ENCODE measurements at places on chromosomes 4 and X.
A peak's percentile ranks its signal among the peaks of the same experiment; 100 is the strongest.

DNA sequence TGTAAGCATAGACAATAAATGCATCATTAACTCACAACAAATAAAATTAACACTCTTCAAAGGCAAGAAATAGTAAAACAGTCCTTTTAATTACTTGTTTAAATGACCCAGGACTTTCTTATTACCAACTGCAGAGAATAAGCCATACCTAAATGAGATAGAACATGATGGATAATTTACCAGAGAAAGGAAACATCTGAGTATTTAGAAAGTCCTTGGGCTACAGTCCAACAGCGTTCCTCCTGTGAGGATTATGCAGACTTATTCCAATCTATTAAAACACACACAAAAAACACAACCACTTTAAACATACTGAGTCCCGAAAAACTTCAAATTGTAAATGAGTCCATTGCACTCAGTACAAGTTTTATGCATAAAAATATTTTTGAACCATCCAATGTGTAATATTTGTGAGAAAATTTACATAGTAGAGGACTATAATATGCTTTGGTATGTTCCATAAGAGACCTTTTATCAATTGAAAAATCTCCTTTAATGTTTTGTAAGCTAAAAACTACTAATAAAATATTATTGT lies 129.2 kb downstream of the NR3C2 start:
- DNase-seq = no peak

GRCh38 chrX:54492340-54492739 lies 3.7 kb downstream of the FGD1 start:
- peak; percentile 64 for DNase-seq

DNA sequence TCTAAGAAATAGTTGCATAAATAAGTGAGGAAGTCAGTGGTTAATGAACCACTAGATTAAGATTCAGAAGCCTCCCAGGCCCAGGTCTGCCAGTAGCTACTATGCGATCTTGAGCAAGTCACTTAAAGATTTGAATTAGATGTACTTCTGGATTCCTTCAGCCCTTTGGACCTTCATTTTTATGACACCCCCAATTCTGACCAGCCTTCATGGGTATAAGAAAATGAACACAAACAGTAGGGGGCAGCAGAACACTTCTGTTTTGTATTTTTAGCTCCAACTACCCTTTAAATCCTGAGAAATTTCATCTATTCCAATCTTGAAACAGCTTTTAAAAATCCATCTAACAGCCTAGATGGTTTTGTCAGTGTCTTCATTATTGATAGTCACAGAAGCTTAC lies 19.0 kb downstream of the TMEM47 start:
- peak; percentile 59 for DNase-seq

DNA sequence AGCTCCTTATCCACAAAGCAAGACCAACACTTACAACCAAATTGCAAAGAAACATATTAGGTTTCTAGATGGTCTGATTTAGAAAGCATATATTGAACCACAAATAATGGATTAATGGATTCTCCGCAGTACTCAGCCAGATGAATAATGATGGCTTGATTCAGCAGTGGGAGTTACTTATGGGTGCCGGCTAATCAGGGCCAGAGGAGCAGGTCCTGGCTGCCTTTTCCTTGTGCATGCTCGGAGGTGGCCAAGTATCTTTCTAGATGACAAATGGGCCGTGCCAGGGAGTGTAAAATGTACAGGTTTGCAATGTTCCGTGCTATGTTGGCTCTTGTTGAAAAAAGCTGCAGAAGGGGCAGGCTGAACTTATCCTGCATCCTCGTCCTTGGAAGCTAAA lies 70.2 kb downstream of the VCX3A start:
- no peak for DNase-seq

GRCh38 chrX:118156953-118157608 lies 40.5 kb upstream of the KLHL13 start:
- no peak for DNase-seq

GRCh38 chr4:123166023-123166422 lies 230.6 kb upstream of the SPRY1 start:
- DNase-seq = no peak

DNA sequence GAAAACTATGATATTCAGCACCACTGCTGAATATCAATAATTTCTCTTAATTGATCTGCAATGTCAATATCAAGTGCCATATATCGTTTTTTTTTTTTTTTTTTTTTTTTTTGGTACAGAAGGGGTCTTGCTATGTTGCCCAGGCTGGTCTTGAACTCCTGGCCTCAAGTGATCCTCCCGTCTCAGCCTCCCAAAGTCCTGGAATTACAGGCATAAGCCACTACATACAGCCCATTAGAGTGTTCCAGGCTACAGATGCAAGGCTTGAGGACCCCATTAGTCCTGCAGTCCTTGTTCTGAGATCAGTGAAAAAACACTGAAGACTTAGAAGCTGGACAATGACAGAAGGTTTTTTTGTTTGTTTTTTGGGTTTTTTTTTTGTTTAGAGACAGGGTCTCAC lies 48.3 kb downstream of the PPP3CA start:
- DNase-seq = no peak

DNA sequence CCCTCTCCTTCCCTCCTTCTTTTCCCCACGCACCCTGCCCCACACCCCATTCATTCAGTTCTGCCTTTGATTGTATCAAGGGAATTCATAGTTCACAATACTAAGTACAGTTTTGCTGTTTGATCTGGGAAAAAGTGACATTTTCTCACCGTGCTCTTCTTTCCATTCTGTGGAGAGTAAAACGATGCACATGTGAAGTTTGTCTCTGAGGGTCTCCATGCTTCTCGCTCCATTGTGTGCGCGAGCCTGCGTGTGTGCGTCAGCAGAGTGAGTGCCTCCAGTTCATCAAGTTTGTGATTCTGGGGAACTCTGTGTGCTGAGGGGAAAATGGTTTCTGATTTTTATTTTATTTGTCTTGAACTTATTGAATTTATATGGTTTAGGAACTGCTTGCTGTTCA lies 1.9 kb downstream of the STK26 start:
- DNase-seq = peak; percentile 8

GRCh38 chrX:149908308-149908707 lies 21.1 kb upstream of the HSFX4 start:
- DNase-seq = no peak

- DNase-seq = peak; percentile 27
These were observed 48.2 kb downstream of the THAP9 start for GRCh38 chr4:82948647-82949204.

DNA sequence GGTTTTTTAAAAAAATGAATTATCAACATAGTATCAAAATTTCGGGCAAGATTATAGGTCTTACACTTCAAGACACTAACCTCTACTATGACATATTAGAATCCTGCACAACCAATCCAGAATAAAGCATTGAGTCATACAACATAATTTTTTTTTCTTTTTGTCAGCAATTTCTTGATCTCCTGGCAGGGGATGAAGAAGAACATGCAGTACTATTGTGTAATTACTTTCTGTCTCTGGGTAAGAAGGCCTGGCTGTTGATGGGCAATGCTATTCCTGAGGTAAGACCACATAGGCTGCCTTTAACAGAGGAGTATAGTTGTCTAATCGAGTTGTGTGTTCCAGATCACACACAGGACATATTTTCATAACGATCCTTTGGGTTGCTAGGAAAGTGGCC lies 67.5 kb downstream of the FBXL5 start:
- no peak for DNase-seq

- DNase-seq = peak; percentile 63
These were observed 6.3 kb downstream of the MEPE start for GRCh38 chr4:87838890-87839591.

GRCh38 chr4:55884093-55884850 lies 30.8 kb downstream of the EXOC1 start:
- no peak for DNase-seq

DNA sequence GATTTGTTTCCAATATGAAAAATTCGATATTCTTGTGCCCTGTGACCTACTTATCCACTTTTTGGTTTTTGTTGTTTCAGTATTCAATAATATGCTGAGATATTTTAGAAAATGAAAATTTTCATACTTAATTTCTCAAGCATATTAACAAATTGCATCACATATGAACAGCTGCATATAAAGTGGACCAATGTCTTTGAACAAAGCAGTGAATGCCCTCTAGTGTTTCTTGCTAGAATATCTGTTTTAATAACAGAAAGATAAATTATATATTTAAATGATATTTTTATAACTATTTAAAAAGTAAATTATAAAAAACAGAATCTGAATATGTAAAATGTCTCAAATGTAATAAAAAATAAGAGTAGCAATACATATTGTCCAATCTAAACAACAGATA lies 31.7 kb upstream of the INTU start:
- DNase-seq = no peak

- DNase-seq = no peak
These were observed 23.3 kb upstream of the TMSB4X start for GRCh38 chrX:12951595-12951975.

GRCh38 chr4:1408418-1408817 lies 2.2 kb upstream of the NKX1-1 start:
- DNase-seq = no peak

DNA sequence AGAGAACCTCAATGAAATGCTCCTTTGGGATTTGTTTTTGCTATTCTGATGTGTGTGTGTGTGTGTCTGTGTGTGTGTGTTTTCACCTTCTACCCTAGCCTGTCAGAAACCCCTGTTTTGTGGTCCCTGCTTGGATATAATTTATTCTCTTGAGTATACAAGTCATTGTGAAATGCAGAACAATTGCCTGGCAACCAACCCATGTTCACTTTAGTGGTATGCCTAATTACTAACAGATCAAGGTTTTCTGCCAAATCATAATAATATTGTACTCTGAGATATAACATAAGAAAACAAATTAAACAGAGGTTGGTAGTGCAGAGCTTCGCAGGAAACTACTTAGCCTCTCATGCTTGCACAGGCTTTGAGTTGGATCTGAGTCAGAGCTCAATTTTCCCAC lies 7.0 kb upstream of the TET2 start:
- no peak for DNase-seq

GRCh38 chr4:46329118-46329976 lies 60.6 kb downstream of the GABRA2 start:
- peak; percentile 30 for DNase-seq

GRCh38 chr4:141609243-141609642 lies 27.1 kb upstream of the IL15 start:
- DNase-seq = peak; percentile 10

DNA sequence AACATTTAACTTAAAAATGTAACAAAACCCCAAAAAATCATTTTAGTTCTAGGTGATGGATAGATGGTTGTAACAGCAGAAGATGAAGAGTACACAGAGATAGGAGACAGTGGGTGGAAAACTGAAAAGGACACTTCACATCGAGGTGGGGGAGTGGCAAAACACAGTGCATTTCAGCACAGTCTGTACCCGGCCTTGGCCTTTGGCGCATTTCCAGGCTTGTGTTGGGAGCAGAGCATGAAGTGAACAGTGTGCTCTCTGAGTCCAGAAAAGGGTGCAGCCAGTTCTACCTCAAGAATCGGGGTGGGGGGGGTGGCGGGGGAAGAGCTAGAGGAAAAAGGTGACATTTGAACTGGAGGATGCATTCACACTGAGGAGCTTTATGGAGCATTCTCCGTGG lies 4.3 kb downstream of the TSPYL2 start:
- no peak for DNase-seq

GRCh38 chr4:173647902-173648301 lies 117.9 kb upstream of the HAND2 start:
- DNase-seq = no peak

DNA sequence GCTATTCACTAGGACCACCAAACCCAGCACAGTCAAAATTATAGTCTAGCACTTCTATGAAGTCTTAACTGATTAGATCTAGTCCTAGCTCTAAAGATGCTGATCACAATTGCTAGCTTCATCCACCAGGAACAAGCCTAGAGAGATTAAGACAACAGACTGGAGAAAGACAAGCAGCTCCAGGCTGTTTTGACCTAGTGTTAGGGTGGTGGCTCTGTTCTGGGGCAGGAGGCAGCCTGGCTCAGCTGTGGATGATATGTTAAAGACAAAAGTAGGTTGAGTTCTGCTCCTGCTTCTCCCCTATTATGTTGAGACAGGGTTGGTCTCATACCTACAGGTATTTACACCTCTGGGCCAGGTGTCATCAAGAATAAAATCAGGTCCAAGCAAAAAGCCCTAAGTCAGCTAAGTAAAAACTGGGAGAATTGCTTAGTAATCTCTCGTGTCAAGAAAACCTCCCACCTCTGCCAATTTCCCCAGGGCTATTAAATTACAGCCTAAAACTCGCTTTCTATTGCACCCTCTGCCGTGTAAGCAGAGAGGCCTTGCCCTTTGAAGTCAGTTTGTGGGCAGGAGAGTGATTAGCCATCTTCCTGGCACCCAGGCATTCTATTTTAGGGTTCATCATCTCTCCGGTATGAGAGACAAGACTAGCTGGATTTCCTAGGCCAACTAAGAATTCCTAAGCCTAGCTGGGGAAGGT lies 39.9 kb downstream of the RAB40AL start:
- peak; percentile 39 for DNase-seq

- DNase-seq = peak; percentile 19
These were observed 79.6 kb upstream of the NPNT start for GRCh38 chr4:105815701-105816100.

GRCh38 chr4:152970102-152970820 lies 34.1 kb downstream of the FHDC1 start:
- DNase-seq = peak; percentile 94

DNA sequence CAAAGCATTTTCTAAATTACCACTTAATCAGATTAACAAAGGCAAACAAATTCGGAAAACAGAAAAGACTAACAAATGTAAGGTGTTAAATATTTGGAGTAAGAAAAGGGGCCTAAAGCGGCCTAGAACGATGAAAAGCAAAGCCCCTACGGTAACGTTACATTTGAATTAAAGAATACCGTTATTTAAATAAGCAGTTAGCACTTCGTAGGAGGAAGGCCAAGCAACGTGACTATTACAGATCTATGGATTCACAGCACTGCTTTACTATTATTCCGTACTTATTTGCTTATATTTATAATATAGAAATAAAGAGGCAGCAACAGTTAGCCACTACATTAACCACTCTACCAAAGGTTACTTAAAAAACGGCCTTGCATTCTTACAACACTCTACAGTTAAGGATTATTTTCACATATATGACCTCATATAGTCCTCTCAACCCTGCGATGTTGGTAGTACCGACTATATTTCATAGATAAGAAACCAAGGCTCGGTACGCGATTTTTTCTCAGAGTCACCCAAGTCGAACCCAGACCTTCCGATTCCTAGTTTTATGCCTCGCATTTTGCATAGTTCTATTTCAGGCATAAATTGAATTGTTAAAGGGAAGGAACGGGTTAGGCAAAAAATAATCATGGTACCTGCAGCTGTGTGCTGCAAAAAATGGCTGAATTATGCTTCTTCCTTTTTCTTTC lies 2.9 kb downstream of the KLHL15 start:
- DNase-seq = peak; percentile 19

DNA sequence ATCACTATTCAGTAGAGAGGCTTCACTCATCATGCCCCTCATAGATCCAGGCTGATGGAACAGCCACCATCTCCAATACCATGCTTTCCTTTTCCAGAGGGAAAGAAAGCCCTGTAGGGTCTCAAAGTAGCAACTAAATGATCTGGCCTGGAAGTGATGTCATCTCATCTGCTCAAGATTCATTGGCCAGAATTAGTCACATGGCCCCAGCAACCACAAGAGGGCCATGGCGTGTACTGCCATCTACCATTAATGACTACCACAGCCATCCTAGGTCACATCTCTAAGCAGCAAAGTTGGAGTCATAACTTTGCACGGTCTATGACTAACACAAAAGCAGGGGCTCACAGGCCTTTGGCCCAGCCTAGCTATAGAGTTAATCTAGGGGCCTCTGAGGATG lies 194.8 kb downstream of the KIT start:
- no peak for DNase-seq

GRCh38 chrX:27917713-27918500 lies 63.3 kb downstream of the DCAF8L1 start:
- no peak for DNase-seq

- peak; percentile 83 for DNase-seq
These were observed 40.7 kb upstream of the MBTPS2 start for GRCh38 chrX:21798677-21799219.

Data from astrocyte of the hippocampus (primary cell).